ENCODE measurements at places on chromosomes 1 and 21.

GRCh38 chr1:36472656-36473055 is 8.5 kb upstream of the MRPS15 start:
- DNase-seq = no peak

DNA sequence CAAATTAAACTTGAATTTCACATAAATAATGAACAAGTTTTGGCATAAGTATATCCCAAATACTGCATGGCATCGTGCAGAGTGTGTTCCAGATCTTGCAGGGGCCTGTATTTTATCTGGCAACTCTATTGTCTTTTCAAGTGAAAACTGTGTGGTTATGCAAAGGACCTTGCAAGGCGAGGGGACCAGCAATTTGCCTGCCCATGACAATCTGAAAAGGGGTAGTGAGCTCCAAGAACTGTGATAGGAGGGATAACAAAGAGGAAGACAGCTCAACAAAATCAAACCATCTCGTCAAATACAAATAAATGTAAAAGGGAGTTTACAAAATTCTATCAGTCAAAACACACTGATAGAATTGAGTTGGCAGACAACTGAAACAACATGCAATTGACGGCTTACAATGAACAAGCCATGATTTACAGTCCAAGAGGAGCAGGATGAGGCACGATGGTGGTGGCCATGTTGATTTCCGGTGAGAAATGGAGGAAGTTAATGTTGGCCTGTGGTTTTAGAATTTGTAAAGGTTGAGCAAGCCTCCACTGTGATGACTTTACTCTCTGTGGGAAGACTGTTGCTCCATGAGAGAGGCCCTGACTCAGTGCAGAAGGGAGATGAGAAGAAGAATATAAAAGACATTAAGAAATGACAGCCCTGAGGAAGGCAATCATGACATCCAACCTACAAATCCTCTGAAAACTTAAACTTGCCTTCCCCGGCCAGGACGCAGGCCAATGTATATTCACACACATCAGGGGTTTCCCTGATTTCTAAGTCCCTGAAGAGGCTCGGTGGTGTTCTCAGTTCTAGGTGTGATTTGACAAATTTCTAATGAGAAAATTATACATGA is 132.2 kb downstream of the ADSS2 start:
- DNase-seq = no peak

DNA sequence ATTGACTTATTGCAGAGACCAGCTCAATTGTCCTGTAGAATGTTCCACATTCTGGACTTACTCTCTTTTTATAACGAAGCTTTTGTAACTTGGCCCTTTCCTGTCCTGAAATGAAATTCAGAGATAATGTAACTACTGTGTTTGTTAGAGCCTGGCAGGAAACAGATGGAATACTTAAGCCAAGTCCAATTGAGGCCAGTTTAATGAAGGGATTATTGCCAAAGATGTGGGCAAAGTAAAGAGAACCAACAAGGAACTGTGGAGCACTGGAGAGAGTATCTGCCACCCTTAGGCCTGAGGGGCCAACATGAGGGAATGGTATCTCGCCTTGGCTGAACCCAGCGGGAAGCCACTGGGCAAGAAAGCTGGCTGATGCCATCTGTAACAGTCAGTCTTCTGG is 32.9 kb downstream of the MFSD2A start:
- peak; percentile 99 for DNase-seq

DNA sequence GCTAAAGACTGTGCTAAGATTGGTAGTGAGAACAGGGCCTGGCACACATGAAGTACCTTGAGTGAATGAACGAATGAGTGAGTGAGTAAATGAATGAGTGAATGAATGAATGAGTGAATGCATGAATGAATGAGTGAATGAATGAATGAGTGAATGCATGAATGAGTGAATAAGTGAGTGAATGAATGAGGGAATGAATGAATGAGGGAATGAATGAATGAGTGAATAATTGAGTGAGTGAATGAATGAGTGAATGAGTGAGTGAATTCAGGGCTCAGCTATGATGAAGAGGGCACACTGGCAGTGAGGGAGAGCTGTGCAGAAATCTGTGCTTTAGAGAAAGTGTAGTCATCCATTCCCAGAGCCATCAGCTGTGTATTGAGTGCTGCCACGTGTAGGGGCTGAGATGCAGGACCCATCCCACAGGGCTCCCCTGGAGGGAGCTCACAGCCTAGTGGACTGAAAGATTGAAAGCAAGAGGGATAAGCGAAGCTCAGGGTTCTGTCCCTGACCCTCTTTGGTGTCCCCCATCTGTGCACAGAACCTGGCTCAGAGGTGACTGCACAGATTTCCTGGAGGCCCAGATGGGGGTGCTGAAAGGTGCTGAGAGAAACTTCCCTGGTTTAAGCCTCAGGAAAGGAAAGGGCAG is 217.9 kb upstream of the VAMP3 start:
- DNase-seq = no peak

DNA sequence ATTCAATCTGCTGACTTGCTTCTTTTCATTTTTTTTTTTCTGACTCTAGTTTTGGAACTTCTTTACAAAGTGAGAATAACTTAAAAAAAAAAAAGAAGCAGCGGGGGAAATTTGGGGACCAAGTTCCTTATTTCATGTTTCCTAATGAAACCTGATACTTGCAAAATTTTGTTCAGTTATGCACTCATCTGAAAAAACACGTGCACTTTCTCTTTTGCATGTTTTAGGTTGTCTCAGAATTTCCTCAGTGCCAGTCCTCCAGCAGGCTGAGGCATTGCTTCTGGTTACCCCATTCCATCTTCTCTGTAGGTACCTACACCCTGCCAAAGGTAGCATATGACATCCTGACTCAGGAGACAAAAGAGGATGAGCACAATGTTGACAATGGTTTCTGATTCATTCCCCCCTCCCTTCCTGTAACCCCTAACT is 299.7 kb downstream of the GRIK1 start:
- DNase-seq = no peak

GRCh38 chr1:94946886-94947285 is 20.0 kb upstream of the CNN3 start:
- no peak for DNase-seq

DNA sequence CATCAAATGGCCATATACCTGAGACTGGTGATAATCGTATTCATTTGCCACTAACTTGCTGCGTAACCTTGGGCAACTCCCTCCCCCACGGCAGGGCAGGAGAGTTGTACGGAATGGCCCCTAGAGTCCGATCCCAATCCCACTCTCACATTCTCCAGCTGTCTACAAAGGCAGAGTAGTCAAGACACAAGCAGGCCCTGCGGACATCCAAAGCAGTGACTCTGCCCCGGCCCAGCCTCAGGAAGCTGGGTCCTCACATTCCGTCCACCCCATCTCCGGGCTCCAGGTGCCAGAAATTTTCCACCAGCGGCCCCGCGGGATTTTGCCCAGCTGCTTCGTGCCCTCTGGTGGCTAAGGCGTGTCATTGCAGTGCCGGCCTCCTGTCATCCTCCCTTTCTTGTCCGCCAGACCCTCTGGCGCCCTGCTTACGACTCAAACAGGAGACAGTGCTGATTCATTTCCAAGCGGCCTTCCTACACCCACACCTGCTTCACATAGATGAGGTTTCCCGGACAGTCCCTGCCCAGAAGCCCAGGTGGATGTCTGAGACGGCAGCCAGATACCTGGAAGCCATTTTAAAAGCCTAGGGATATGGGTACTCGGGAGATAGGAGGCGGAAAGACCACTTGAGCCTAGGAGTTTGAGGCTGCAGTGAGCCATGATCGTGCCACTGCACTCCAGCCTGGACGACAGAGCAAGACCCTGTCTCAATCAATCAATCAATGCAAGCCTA is 2.9 kb upstream of the S100A2 start:
- peak; percentile 86 for DNase-seq

- DNase-seq = no peak
Measured at GRCh38 chr1:153906396-153906795, 16.4 kb downstream of the GATAD2B start.

DNA sequence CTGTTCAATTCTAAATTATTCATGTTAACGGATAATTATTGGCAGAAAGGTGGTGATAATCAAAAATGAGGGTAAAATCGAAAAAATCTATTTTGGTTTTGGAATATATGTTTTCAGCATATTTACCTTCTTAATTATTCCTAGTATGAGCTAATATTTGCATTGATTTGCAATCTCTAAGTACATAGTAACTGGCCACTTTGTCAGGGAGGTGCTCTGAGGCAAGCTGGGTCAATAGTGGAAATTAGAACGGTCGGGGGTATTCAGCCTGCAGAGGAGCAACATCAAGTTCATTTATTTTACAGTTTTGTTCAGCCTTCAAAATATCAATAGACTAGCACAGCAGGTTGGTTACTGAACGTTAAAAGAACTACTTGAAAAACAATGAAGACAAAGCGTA is 1.8 kb downstream of the OTUD7B start:
- DNase-seq = no peak

GRCh38 chr1:52423771-52424170 is 19.4 kb downstream of the PRPF38A start:
- DNase-seq = no peak

GRCh38 chr1:175597969-175598765 is 145.2 kb downstream of the TNR start:
- DNase-seq = no peak

DNA sequence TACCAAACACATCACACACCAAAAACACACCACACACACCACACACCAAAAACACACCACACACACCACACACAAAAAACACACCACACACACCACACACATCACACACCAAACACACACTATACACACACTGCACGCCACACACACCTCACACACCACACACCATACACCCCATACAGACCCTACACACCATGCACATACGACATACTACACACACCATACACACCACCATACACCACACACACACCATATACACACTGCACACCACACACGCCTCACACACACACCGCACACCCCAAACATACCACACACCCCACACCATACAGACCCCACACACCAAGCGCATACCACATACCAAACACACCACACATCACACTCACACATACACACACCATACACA is 226.9 kb upstream of the PKN2 start:
- no peak for DNase-seq

DNA sequence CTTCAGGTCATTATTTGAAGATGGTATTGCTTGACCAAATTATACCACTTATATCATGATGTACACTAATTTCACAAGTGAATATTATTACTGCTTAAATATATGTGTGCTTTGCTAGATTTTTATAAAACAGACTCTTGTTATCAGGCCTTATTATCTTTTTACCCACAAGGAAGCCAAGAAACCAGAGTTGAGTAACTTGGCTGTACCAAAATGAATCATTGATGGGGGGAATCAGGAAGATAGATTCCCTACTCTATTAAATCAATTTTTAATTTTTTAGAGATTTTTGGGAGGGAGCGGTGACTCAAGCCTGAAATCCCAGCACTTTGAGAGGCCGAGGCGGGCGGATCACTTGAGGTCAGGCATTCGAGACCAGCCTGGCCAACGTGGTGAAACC is 16.0 kb upstream of the SCCPDH start:
- DNase-seq = no peak

- DNase-seq = no peak
Measured at GRCh38 chr1:177124577-177125278, 39.8 kb downstream of the ASTN1 start.

DNA sequence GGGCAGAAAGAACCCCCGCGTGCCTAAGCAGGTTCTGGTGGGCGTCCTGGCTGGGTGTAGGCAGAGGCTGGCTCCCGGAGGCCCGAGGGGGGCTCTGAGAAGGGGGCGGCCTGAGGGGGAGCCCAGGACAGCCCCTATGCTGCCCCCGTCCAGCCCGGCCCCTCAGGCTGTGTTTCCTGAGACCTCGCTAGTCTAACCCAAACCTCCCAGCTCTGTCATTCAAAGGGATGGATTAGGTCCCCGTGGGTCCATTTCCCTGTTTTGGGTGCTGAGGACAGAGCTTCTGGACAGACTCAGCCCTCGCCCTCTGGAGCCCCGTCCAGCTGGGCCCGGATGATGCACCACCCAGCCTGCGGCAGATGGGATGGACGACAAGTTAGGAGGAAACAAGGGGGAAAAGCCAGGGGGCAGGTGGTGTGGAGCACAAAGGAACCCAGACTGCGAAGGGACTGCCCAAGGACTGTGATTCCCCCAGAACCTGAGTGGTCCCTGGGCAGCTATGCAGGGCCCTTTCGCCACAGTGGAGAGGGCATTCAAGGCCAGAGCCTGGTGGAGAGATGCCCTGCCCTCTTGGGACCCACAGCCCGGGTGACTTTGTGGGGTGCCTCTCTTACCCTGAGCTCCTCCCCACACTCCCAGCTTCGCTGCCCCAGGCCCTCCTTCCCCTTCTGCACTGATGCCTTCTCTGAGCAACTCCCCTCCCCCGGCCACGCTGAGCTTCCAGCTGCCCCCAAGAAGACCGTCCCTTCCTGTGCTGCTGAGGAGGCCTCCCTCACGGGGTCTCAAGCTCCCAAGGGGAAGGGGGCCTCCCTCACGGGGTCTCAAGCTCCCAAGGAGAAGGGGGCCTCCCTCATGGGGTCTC is 2.8 kb downstream of the HES4 start:
- no peak for DNase-seq

- no peak for DNase-seq
Measured at GRCh38 chr1:55579332-55580001, 364.3 kb upstream of the USP24 start.

DNA sequence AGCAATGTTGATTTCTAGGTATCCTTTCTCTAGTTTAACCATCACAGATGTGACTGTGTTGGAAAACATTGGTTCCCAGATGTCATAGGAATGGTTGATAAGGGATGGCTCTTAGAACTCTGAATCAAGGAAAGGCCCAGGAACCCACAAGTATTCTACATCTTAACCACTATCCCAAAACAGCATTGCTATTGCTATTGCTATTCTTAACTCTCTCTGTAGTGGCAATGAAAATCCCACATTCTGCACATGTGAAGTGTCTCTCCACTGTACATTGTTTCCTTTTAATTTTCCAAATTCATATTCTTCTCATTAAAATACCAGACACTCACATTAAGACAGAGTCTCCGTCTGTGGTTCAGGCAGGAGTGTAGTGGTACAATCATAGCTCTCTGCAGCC is 420.4 kb upstream of the RUNX1 start:
- no peak for DNase-seq

DNA sequence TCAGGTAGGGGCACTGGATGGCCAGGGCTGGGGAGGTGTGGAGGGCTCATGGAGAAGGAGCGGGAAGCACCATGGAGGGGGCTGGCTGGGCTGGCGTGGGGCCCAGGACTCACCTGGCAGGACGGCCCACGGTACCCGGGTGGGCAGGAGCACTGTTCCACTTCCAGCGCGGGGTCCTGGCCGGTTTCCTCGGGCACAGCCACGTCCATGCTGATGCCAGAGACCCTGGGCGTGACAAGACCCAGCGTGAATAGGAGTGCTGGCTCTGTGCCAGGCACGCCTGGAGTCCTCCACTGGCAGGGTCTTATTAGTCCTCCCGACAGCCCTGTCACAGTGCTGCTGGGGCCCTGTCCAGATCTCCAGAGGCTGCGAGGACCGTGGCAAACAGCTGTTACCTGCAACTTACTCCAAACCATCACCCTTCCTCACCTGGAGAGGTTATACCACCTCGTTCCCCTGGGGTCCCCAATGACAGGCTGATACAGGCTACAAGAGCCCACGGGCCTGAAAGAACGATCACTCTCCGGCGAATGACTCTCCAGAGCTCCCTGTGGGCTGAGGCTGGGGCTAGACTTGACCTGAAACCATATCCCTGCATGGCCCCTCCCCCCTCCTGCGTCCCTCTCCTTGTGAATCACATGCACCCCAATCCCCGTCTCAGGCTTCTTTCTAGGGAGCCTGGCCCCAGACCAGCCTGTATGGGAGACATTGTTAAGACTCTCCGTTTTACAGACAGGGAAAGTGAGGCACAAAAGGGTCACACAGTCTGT is 62.1 kb downstream of the HSPG2 start:
- DNase-seq = no peak

GRCh38 chr1:203453016-203453415 is 22.6 kb upstream of the PRELP start:
- no peak for DNase-seq

GRCh38 chr1:4121293-4121684 is 221.2 kb upstream of the C1orf174 start:
- DNase-seq = no peak

- DNase-seq = no peak
Measured at GRCh38 chr1:109823543-109824348, 60.0 kb upstream of the EPS8L3 start.

All from DMS 273 treated with DMSO at 0.1 percent for 48 hours (cell line).